ENCODE measurements at places on chromosomes 16 and 17.

- DNase-seq = no peak
Observed at GRCh38 chr16:68592466-68593337, 52.4 kb upstream of the CDH3 start.

DNA sequence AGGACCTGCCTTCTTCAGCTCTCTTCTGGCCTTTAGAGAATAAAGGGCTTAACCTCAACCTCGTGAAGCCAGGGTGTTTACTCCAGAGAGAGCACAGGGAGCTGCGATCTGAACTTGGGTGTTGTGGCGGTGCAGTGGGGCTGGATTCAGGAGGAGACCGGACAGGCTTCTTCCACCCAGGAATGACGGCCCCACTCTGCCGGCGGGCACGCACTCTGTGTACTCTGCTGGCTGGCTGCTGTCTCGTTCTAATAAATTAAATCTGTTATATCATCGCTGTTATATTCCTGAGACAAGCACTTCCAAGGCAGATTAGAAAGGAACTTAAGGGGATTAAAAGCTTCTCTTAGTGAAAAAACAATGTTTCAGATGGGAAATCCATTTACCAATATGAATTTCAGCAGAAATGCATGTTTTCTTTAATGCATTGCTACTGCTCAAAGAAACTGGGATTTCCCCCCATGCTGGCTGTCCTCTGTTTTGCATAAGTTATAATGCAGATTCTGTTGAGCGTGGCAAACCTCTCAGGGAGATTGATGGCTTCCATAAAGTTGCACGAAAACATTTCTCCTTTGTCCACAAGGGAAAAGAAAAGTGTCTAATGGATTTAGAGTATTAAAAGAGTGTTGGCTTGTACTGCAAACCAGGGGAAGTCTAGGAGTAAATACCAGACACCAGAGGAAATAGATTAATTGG lies 168.6 kb upstream of the IRX3 start:
- no peak for DNase-seq

GRCh38 chr17:83203073-83203471 lies 123.7 kb downstream of the METRNL start:
- peak; percentile 62 for DNase-seq

GRCh38 chr16:89473791-89474414 lies 16.5 kb downstream of the ANKRD11 start:
- DNase-seq = peak; percentile 82

DNA sequence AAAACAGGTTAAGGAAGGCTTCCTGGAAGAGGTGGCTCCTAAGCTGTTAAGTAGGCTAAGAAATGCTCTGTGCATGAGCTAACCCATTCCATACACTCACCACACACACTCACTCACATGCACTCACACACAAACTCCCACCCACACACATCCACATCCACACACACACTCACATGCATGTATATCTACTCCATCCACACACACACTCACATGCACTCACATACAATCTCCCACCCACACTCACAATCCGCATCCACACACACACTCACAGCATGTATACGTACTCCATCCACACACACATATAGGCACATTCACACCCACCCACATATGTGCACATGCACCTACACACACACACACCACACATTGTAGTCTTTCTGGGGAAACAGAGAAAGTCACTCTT lies 89.3 kb upstream of the HNF1B start:
- no peak for DNase-seq

- no peak for DNase-seq
Observed at GRCh38 chr17:78249818-78250806, 18.7 kb downstream of the TMEM235 start.
